Activated T-cell treated with anti-CD3 and anti-CD28 coated beads for 48 hours (primary cell): ENCODE measurements at places on chromosomes 12 and 14.

GRCh38 chr14:79090641-79091180 lies 920.5 kb downstream of the NRXN3 start:
- no peak for DNase-seq

- peak; percentile 2 for DNase-seq
These were observed at the start of gene PKP2 for GRCh38 chr12:32896432-32897280. Gene PKP2 (minus strand): TSS chr12:32896777. CDS start chr12:32896731, 46 bp downstream.

DNA sequence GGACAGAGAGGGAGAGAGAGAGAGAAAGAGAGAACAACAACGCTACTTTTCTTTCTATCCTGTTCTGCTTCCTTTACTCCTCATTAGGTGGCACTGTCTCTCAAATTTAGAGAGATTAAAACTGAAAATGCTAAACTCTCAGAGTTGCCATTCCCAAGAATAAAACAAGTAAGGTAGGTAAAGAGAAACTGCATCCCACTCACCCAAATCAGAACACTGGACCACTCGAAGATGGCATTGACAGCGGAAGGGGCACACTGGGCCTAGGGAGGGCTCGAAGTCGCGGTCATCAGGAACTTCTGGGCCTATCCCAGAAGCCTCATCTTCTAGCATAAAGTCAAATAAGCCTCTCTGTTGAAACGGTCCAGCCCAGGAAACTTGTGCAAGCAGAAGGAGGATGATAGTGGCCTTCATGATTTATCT lies 4.5 kb downstream of the DCN start:
- DNase-seq: no peak

GRCh38 chr14:62102349-62102725 lies 340.1 kb downstream of the SNAPC1 start:
- DNase-seq: no peak

GRCh38 chr14:85542623-85543022 lies 12.7 kb downstream of the FLRT2 start:
- no peak for DNase-seq

DNA sequence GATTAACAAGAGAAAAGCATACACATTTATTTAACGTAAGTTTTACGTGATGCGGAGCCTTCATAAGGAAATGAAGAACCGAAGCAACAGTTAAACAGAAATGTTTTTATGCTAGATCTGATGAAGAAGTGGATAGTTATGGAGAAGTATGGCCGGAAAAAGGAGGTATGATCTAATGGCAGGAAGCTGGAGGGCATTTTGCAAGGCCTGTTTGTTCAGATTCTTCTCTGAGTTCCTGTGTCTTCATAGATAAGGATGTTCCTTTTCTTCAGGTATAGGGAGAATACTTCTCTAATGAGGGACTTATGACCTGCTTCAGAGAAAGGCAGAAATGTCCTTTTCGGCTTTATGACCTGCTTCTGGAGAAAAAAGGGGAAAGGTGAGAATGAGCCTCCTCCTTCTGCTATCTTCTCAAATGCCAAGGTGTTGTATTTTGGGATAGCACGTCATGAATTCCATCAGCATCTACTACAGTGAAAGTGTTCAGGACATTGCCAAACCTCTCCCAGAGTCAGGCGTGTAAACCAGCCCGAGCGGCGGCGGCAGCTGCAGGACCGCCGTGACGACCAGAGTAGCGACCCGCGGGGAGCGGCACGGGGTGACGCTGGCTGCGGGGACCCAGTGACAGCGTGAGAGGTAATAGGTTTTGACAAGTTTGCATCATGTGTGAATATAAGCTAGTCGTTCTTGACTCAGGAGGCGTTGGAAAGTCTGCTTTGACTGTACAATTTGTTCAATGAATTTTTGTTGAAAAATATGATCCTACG lies 33.7 kb upstream of the SGPP1 start:
- DNase-seq: no peak

GRCh38 chr14:105224845-105225570 lies 23.3 kb upstream of the BTBD6 start:
- no peak for DNase-seq

DNA sequence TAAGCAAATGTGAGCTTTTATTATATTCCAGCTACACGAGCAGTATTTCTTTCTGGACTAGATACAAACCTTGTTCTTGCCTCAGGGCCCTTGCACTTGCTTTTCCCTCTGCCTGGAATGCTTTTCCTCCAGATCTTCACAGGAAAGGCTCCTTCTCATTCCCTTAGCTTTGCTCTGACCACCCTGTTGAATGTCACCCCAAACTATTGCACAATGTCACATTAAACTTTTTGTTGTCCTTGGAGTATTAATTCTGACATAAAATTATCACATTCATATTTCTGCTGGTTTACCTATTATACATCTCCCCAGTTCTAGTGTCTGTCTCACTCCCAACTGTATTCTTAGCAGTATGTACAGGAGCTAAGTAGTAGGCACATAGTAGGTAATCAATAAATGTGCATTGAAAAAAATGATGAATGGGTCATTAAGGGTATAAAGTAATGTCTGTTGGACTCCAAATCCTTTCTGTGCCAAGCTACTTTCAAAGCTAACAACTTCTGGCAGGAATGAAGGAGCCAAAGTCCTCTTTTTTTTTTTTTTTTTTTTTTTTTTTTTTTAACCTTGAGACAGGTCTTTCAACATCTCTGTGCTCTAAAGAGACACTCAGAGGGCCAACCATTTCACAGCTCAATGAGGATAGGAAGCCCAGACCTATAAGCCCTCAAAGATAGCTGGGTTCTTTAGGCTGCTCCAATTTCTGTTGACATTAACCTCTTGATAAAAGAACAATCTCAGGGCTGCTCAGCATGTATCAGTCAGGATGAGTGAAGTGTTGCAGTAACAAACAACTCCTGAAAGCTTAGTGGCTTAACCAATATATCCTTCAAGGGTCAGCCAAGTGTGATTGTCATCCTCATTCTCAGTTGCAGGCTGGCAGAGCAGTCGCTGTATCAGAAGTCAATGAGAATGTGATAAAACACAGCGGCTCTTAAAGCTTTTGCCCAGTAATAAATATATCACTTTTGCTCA lies 424.4 kb upstream of the TBX3 start:
- no peak for DNase-seq

GRCh38 chr12:93025145-93026103 lies 96.3 kb upstream of the EEA1 start:
- DNase-seq: no peak

- no peak for DNase-seq
These were observed 14.3 kb upstream of the DYNC1H1 start for GRCh38 chr14:101950100-101950499.

- DNase-seq: no peak
These were observed 310.3 kb downstream of the C12orf75 start for GRCh38 chr12:105640761-105641160.

- DNase-seq: no peak
These were observed 104.5 kb upstream of the FRMD6 start for GRCh38 chr14:51547260-51547659.

DNA sequence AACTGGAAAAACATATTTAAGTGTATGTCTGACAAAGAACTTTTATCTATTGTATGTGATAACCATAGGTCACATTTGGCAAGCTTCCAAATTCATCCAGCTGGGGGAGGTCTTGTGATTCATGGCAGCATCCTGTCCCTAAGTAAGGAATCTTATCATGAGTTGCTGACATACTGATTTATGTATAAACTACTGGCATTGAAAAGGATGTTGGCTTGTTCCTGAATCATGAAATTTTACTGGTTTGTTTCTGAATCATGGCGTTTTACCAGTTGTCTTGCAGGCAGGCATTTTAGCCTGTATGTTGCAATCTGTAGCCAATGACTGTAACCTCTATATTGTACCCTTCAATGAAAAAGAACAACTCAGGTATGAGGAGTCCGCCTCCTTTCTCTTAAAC lies 244.8 kb downstream of the IPO8 start:
- no peak for DNase-seq
